ENCODE measurements at places on chromosomes 2 and 18.

DNA sequence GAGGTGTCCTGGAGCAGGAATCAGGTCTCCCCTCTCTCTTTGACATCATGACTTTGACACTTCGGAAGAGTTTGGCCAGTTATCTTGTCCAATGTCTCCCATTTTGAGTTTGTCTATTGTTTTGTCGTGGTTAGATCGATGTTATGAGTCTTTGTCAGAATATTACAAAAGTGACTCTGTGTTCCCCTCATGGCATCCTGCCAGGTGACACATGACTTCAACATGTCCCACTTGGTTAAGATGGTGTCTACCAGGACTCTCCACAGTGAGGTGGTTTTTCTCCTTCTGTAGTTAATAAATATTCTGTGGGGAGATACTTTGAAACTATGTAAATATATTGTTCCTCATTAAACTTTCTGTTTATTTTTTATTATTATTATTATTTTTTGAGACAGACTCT is 76.6 kb upstream of the BZW1 start:
- DNase-seq = no peak

DNA sequence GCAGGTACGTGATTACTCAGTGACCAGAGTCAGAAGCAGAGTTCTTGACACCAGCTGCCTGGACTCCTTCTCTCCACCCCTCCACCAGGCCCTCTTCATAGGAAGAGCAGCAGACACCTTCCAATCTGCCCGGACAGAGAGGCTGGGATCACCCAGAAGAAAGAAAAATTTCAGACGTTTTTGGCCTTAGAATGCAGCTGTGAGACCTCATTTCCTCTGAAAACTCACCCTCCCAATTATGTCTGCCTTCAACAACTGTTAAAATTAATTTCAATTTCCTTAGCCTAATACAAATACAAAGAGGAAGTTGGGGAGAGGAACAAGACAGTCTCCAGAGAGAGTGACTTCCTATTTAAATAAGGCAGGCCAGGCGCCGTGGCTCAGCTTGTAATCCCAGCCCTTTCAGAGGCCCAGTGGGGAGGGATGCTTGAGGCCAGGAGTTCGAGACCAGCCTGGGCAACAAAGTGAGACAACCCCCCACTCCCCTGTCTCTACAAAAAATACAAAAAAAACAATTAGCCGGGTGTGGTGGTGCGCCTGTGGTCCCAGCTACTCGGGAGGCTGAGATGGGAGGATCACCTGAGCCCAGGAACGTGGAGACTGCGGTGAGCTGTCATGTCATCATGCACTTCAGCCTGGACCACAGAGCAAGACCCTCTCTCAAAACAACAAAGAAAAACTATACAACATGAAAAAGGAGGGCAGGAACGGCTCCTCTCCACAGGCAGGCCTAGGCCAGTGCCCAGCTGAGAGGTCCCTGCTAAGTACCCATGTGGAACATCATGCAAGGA is 1.6 kb downstream of the SLC66A2 start:
- no peak for DNase-seq

- DNase-seq = peak; percentile 67
Measured at GRCh38 chr2:182666674-182667314, 49.3 kb upstream of the DNAJC10 start.

DNA sequence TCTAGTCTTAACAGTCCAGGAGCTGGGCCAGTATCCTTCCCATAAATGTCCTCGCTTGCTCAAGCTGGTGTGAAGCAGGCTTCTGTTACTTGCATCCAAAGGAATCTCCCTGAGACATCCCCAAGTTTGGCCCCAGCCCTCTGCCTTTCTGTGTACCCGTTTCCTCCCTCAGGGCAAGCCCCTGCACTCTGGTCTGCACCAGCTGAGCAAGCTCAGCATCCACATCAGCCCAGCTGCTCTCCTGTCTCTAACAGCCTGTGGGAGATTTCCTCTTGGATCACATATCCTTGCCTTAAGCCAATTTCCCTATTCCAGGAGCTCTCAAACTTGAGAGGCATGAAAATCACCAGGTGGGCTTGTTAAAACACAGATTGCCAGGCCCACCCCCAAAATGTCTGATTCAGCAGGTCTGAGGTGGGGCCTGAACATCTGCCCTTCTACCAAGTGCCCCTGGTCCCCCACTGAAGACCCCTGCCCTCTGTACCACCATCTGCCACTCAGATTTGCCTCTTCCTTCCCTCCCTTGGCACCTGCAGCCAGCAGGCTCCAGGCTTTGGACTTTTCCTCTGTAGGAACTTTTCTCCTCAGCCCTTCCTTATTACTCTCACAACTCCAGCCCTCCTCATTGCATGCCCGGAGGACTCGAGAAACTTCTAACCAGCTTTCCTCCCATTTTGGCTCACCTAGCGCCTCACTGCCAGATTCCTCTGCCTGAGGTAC is 32.1 kb downstream of the REEP1 start:
- no peak for DNase-seq

GRCh38 chr2:190804182-190804795 is 76.3 kb upstream of the GLS start:
- no peak for DNase-seq

DNA sequence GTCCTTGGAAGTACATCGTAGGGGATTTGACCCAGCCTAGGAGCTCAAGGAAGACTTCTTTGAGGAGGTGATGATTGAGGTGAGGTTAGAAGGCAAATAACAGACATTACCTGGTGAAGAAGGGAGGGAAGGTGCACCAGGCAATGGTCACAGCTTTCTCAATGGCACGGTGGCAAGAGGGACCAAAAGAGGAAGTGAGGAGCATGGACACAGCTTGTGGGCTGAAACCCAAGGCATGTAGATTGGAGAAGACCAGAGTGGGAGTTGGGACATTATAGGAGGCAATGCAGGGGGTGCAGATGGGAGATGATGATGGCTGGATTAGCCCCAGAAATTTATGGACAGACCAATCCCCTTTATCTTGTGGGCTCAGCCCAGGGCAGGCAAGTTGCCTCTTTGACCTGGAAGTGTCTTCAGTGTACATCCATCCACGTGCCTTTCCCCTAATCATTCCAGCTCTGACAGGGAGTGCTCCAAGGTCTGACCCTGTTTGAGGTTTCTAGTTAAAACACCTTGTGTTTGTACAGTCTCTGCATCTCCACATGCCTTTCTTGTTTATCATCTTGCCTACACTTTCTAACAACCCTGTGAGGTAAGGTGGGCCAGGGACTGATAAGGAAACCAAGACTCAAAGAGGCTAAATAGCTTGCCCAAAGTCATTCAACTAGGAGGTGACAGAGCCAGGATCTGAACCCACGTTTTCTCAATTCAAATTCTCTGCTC is 59.1 kb downstream of the NRP2 start:
- no peak for DNase-seq

- DNase-seq = peak; percentile 31
Measured at GRCh38 chr2:111898703-111899514, 502 bp downstream of the MERTK start.

DNA sequence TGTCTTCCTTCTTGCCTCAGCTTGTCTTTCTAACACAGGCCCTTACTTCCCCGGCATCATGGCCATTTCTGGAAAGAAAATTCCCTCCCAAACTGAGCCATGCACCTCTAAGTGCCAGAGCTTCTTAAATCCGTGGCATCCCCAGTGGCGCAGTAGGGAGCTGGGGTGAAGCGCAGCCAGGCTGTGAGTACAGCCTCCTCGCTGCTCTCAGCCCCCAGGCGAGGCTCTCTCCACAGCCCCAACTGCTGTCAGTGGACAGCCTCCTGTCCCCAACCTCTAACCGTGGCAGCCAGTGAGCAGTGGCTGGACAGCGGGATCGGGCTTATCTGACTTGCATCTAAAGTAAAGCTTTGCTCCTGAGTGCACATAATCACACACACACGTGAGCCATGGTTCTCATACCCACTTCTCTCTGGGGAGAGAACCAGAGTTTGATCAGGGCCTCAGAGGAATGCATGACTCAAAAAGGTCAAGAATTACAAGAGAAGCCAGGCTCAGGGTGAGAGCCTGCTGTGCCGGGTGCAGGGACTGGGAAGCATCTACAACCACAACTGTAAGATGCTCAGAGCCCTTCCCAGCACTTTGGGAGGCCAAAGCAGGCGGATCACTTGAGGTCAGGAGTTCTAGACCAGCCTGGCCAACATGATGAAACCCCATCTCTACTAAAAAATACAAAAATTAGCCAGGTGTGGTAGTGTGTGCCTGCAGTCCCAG is 50.7 kb downstream of the SFXN5 start:
- DNase-seq = no peak

DNA sequence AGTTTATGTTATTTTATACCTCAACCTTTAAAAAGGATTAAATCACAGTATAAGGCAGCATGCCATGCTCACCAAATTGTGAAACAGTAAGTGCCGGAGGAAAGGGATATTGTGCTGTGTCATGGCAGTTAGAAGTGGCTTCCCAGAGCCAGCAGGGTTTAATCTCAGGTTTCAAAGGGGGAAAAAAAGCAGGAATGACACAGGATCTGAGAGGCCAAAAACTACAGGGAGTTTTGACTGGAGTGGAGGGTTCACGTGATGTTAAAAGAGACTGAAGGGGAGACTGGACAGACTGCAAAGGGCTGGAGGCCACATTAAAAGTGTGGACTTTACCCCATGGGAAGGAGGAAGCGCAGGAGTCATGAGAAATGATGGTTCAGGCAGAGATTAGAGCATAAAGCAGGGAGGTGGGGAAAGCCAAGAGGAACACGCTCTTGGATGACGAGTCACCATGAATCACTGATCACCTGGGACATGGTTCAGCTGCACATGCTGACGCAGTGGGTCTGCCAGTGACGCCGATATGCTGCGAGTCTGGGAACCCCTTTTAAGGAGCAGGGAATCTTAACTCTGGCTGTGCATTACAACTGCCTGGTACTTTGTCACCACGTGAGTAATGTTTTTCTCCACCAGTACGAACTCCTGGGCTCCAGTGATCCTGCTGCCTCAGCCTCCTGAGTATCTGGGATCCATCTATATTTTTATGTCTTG is 6.1 kb downstream of the CHMP1B start:
- no peak for DNase-seq

DNA sequence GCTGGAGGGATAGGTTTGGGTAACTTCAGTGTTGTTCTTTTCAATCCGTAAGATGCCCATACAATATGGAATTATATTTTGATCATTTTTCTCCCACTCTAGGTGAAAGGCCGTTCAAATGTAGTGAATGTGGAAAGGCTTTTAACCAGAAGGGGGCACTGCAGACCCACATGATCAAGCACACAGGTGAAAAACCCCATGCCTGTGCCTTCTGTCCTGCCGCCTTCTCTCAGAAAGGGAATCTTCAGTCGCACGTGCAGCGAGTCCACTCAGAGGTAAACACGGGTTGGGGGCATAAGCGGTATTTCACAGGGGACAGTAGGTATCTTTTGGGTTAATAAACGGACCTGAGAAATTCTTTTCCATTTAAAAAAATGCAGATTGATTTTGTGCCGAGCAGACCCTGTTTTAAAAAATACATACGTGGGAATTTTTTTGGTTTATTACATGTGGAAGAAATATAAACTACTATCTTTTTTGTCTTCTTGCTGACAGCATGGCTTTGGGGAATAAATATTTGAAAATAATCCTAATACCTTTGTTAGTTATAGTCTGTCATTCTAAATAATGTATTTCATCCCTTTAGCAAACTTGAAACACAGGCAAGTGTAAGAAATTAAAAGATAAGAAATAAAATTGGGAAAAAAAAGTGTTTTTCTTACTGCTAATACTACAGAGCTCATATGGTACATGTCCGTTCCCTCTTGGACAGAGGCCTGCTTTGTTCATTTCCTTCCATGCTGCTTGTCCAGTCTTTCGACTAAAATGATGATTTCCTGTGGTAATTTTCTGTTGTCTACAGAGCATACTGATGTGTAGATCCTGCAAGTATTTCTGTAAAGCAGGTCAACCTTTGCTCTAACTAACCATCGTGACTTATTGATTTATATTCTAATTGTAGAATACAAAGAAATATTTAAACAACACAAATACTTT is 53.3 kb downstream of the ZNF236 start:
- peak; percentile 44 for DNase-seq

- no peak for DNase-seq
Measured at GRCh38 chr18:11053293-11053692, 96.1 kb downstream of the PIEZO2 start.

GRCh38 chr2:122939796-122940195 is 1085.3 kb upstream of the CNTNAP5 start:
- DNase-seq = no peak

DNA sequence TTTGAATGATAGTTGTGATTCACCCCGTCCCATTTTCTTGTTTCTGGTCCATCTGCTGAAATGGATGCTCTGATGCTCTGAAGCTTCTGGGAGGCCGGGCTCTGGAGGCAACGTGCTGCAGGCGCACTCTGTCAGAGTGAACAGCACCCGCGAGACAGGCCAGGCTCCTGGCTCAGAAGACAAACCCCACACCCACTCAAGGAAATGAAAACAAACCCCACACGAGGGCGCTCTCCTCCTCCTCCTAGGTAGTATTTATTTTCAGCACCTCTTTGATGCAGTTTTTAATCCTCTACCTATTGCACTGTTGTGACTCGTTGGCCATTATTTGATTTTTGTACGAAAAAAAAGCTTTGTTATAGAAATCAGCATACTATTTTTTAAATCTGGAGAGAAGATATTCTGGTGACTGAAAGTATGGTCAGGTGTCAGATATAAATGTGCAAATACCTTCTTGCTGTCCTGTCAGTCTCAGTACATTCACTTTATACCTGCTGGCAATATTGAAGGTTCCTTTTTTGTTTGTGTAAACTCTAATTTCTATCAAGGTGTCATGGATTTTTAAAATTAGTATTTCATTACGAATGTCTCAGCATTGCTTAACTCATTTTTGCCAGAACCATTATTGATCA is 10.3 kb upstream of the CHST10 start:
- DNase-seq = no peak

DNA sequence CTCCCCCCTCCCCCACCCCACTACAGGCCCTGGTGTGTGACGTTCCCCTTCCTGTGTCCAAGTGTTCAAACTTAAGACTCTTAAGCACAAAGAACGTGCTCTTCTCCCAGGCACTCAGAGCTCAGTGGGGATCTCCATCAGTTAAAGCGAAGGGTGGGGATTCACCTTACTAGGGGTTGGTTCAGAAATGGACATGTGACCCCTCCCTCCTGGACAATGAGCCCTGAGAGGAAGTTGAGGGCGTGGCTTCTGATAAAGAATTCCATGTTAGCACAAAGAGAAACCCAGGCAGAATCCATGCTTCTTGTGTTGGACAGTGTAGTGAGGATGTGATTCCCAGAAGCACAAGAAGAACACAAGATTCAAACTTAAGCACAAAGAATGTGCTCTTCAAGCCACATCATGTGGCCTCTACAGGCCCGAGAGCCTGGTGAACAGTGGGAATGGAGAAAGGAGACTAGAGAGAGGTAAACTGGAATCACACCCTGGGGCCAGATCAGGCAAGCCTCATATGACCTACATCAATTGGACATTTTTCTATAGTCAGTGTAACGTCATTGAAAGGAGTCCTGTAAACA is 78.1 kb upstream of the TTC39C start:
- no peak for DNase-seq

DNA sequence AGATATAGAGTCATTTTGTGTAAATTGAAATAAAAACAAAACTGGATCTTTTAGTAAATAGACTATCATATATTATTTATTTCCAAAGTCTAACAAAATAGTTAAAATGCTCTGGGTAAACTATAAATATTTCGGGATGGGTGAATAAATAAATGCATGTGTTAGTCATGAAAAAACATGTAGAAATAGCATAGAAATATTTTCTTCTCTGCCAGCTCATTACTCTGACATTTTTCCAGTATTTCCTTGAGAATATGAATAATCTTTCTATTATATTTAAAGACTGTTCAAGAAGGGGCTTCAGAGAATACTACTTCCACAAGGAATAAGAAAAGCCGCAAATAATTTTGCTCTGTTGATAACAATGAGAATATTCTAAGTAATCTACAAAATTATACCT is 880.4 kb downstream of the TRIB2 start:
- no peak for DNase-seq

Data from MM.1S (cell line).